Activated CD4-positive, alpha-beta T cell treated with anti-CD3 and anti-CD28 coated beads, Interleukin-10, Interleukin-2, amounts not matched to agents 100 ng/mL and 50 ng/mL, durations not matched to agents 16 hours and 8 hours (primary cell): ENCODE measurements at places on chromosomes 2 and 18.
A peak's percentile ranks its signal among the peaks of the same experiment; 100 is the strongest.

DNA sequence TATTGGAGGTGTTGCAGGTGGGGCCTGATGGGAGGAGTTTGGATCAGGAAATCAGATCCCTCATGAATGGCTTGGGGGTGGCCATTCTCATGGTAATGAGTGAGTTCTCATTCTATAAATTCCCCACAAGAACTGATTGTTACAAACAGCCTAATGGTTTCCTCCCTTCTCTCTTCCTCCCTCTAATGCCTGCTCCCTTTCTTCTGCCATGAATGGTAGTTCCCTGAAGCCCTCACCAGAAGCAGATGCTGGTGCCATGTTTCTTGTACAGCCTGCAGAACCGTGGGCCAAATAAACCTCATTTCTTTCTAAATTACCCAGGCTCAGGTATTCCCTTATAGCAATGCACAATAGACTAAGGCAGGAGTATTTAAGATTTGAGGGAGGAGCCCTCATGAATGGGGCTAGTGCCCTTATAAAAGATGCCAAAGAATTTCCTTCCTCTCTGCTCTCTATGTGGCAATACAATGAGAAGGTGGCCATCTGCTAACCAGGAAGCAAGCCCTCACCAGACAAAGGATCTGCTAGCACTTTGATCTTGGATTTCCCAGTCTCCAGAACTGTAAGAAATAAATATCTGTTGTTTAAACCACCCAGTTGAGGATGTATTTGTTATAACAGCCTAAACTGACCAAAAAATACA lies 251.8 kb downstream of the ZEB2 start:
- no peak for DNase-seq

GRCh38 chr2:240395448-240395847 lies 40.0 kb upstream of the GPC1 start:
- no peak for DNase-seq

DNA sequence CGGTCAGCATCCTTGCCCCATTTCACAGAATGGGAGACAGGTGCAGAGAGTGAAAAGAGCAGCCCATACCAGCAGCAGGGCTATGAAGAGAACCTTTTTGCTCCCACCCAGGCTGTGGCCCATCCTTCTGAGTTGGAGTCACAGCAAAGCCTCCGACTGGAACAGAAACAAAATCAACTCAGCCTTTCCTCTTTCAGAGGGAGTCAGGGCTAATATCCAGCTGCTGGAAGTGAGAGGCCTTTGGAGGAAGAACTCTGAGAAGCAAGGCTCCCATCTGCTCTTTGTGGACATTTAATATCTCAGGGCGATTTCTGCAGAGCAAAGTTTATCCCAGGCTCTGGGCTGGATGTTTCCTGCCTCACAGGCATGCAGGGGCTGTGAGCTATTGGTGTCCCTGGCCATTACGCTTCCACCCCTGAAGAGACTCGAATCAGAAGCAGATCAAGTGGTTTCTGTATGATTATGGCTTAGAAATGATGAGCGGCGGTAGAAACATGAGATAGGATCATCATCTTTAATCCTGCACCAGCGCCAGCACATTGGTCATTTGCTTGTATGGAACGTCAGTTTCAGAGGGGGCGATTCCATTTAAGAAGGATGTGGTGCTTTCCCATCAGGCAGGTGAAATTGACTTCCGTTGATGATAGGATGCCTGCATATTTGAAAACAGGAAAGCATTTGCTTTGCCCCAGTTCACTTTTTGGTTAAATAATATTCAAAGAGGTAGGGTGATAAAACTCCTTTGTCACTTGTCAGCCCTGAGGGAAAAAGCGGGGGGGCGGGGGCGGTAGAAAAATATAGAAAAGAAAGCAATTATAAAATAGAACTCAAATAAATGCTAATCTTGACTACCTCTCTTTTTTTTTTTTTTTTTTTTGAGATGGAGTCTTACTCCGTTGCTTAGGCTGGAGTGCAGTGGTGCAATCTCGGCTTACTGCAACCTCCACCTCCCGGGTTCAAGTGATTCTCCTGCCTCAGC lies 152.4 kb downstream of the LRRC30 start:
- DNase-seq = no peak

DNA sequence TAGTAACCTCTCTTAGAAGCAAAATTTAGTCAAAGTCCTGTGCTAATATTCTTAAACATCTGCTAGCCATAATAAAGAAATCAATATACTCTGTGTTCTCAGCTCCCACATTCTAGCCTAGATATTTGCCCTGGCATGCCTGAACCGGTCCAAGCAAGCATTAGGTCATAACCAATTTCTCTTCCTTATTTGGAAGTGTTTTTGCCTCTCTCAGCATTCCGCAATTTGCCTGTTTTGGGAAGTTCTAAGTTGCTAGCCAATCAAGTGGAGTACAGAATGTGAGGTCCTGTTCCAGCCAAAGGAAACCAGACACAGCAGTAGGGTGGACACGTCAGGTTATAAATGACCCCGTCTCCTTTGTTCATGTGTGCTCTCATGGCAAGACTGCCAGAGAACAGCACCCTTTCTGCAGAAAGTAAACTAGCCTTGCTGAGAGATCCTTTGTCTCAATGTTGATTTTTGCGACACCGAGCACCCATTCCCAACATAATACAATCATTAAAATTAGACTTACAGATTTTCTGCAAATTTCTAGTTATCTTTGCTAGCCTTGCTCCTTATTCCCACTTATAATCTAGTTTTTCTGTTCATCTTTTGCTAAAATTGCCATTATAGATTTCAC lies 13.0 kb upstream of the SULT1C4 start:
- DNase-seq = no peak

DNA sequence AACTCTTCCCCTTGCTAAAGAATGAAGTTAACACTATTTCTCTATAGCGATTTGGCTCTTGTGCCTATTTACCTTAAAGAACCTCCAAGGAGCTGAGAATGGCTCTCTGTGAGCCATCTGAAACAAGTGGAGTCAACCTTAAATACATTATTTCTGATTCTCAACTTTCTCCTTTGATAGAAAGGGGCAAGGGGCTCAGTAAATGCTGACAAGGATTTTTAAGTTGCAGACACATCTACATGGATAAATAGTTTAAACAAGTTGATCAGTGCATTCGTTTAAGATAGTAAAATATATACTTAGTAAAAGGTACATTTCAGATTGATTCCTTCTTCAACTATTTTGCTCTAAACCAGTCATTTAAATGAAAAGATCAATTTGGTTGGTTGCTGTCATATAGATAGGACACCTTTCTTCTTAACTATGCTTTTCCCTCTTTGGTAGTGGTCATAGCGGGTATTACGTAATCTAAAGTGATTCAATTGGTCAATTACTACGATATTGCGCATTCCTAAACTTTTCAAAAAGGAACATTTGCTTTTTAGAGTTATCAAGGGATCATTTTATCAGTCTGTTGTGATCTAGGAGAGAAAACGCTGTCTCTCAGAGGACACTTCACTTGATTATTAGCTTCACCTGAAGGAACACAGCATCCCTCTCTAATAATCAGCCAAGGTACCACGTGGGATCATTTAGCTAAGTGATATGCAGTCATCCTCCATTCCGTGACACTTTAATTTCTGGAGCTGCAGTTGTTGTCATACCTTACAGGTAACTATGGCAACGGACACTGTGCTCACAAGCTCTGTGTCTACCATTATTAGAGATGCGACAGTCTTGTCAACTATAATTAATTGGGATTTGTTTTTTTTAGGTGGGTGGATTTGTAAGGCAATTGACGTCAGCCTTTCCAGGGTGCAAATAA lies 50.9 kb upstream of the KCNE4 start:
- no peak for DNase-seq

DNA sequence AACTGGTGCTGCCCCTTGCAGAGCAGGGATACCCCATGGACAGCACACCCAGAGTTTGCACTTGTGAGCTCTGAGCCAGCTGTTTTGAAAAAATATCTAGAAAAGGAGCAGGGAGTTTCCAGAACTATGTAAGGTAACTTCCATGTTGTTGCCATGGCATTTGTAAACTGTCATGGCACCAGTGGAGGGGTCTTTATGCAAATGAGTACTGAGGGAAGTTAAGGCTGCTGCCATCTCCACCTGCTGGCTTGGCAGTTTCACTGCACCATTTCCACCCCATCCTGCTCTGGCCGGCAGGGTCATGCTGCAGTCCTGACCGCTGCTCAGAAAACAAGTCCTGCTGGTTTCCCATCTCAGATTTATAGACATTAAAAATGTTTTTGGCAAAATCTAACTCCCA lies 52.3 kb upstream of the SNTG2 start:
- no peak for DNase-seq

DNA sequence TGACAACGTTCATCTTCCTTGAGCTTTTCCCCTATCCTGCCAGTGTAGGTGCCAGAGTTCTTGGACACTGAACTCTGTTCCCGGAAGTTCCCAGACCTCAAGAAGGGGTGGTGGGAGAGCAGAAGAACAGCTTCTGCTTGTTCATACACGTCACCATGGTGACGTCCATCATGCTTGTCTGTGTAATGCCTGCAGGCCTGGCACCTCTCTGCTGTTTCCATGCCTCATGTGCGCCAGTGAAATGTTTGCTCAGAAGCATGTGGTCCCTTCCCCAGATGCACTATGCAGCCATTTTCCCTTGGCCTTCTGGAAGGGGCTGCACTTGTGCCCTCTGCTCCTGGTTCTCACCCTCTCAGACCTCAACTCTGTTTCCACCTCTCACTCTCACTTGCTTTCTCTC lies 210.8 kb upstream of the NABP1 start:
- no peak for DNase-seq

- no peak for DNase-seq
Observed at GRCh38 chr2:21181957-21182356, 58.2 kb downstream of the TDRD15 start.

DNA sequence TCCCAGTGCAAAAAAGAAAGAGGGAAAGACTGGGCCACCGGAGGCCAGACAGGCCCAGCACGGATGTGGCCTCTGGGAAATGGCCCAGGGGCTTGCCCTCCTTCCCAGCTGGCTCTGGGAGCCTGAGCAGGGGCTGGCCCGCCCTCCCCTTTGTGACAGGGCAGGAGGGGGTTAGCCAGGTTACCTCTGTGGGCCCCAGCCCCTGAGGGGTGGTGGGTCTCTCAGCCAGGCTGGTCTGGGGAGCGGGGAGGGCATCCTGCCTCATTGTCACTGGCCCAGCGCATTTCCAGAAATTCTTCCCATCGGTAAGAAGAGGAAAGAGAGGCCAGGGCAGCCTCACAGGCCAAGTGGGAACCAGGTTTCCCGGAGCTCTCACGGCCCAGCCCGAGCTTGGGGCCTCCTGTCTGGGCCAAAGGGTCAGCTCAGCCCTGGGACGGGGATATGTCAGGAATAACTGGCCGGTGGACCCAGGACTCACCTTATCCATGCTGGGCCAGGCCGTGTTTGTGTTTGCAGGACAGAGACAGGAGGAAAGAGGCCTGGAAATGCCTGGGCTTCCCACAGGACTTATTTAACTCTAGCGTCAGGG lies 182.2 kb downstream of the ZFP36L2 start:
- DNase-seq = no peak

GRCh38 chr18:34322365-34323289 lies 97.9 kb upstream of the NOL4 start:
- peak; percentile 11 for DNase-seq

DNA sequence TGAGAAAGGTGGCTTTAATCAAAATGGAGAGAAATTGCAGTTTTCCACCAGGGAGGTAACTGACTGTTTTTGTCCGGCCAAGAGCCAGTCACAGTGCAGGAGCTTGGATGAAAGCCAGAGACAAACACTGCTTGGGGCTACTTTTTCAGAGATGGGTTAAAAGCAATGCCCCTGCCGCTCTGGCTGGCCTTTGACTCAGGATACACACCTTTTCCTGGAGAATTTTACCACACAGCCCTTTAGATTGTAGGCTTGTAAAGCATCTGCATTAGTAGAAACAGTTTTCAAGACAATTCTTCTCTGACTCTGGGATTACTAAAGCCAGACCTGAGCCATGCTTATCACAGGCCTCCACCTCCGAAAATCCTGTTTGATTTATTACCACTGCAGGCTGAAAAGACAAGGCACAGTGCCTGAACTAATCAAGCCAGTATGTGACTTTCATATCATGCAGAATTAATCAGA lies 79.7 kb downstream of the CCBE1 start:
- DNase-seq = no peak

DNA sequence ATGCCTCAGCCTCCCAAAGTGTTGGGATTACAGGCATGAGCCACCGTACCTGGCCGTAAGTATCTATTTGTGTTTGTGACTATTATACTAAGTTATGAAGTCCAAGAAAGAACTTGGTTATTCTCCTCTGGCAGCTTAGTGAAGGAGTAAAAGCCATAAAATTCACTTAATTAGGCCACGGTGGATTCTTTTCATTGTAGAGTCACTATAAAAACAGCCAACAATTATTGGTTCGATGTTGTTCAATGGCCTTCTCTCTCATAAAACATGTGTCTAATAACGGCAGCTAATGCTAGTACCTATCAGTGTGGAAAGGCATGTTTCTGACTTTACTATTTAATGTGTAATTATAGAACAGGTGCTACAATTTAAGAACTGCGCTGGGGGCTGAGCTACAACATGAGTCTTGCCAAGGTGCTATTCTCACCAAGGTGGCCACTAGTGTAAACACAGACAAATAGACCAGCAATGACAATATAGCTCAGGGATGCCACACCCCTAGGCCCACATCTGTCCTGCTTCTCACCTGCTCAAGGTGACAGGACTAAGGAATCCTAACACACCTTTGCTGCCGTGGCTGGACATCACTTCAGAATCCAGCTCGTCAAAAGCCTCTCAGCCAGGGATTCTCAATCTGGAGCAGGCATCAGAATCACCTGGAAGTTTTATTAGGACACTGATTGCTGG lies 17.2 kb downstream of the ATP8B1 start:
- no peak for DNase-seq

- no peak for DNase-seq
Observed at GRCh38 chr18:79420033-79420745, 24.5 kb downstream of the NFATC1 start.

DNA sequence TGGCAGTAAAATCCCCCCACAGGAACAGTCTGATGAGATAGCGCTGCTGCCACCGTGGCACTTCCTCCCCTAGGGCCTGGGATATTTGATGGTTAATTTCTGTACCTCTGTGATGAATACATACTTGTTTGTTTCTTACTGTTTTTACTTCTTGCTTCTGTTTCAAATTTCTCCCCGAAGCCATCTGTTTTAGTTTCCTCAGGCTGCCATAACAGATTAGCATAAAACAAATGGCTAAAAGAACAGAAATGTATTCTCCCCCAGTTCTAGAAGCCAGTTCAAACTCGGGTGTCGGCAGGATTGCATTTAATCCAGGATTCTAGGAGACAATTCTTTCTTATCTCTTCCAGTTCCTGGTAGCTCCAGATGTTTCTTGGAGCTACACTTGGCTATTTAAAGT lies 435.9 kb downstream of the DSEL start:
- DNase-seq = no peak

GRCh38 chr2:19971691-19972090 lies 18.2 kb downstream of the WDR35 start:
- peak; percentile 25 for DNase-seq

GRCh38 chr2:218292048-218293014 lies at the start of gene TMBIM1:
TSS of gene TMBIM1 (minus strand) at chr2:218292503. CDS start at chr2:218282141, 10,362 bp downstream.
- DNase-seq = peak; percentile 85

- no peak for DNase-seq
Observed at GRCh38 chr18:6328621-6329010, 86.1 kb downstream of the L3MBTL4 start.

- DNase-seq = no peak
Observed at GRCh38 chr2:1968988-1969700, 224.8 kb upstream of the PXDN start.

- DNase-seq = no peak
Observed at GRCh38 chr2:127034051-127034450, 72.9 kb downstream of the BIN1 start.

- no peak for DNase-seq
Observed at GRCh38 chr2:172782506-172783164, 47.0 kb downstream of the RAPGEF4 start.
